ENCODE measurements at places on chromosomes 1 and 21.

- DNase-seq = no peak
These were observed 153.4 kb downstream of the NRIP1 start for GRCh38 chr21:14911351-14911750.

DNA sequence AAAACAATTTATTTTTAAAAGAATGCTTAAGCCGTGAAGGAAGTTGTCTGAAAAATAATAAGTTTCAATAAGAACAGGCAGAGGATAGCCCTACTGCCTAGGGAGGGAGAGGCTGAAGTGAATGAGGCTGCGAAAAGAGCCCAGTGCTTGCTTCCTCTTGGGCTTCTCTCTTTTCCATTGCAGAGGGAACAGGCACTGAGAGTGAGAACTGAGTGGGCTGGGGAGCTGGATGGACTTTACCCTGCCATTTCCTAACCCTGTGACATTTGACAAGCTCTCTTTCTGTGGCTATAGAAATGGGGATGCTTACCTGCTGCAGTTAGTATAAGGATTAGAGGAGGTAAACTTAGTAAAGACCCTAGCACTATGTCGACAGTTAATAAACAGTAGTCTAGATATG is 30.0 kb downstream of the TENT5C start:
- DNase-seq = no peak

- DNase-seq = no peak
These were observed 777 bp upstream of the PLA2G2F start for GRCh38 chr1:20138346-20138745.

DNA sequence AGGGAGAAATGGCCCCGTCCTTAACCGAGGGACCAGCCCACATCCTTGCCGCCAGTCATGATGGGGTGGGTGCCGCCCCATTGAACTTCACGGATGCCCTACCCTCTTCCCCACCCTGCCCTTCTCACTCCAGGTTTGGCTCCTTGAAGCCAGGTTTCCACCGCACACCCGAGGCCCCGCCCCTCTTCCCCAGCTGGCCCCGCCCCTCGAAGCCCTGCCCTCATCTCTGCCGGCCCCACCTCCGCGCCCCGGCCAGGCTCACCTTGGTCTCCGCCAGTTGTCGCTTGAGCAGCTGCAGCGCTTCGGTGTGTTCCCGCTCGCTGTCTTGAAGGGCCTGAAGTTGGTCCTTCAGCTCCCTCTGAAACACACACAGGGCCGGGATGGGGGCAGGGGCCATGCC is 16.6 kb downstream of the TRIM62 start:
- no peak for DNase-seq

GRCh38 chr1:112713466-112714312 is 1.4 kb downstream of the PPM1J start:
- no peak for DNase-seq

- no peak for DNase-seq
These were observed 5.0 kb downstream of the HPDL start for GRCh38 chr1:45331436-45332345.

GRCh38 chr21:28750565-28750964 is 242.1 kb downstream of the LTN1 start:
- no peak for DNase-seq

DNA sequence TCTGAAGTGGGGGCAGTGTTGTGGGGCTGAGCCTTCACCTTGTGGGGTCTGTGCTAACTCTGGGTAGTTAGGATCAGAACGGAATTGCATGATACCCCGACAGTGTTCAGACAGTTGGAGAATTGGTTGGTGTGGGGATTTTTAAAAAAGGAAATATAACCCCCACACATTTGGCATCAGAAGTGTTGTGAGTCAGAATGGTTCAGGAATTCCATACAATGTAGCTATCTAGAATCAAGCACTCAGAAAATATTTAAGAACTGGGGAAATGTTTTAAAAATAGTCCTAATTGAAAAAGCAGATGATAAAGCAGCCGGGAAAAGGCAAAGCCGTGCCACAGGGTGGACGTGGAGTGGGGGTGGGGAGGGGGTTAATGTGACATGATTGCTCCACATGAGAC is 6.5 kb upstream of the S100A7 start:
- DNase-seq = no peak

- DNase-seq = no peak
These were observed 183.9 kb upstream of the NFIA start for GRCh38 chr1:60898413-60898812.

DNA sequence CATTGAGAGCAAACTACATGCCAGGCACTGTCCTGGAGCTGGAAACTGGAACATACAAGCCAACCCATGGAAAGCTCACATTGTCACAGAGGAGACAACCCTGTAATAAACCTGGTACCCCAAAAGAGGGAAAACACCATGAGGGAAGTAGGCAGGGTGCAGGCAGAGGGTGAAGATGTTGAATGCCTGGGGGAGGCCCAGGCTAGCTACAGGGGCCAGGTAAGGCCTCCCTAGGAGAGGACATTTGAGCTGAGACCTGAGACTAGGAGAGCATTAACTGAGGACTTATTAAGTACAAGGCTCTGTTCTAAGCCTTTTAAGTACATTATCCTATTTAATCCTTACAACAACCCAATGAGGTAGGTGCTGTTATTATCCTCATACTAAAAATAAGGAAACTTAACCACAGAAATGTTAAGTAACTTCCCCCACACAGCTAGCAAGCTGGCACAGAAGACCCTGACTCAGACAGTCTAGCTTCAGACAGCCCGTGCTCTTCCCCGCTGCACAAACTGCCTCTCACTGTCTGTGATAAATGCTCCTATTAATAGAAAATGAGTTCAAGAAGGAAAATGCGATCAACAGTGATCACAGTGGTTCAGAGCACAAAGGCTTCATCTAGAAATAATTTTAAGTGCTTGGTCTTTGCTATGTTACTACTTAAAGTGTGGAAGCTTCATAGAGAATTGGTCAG is 41.8 kb downstream of the ZNF281 start:
- no peak for DNase-seq

- DNase-seq = no peak
These were observed 563.0 kb downstream of the LRRIQ3 start for GRCh38 chr1:73635021-73635420.

DNA sequence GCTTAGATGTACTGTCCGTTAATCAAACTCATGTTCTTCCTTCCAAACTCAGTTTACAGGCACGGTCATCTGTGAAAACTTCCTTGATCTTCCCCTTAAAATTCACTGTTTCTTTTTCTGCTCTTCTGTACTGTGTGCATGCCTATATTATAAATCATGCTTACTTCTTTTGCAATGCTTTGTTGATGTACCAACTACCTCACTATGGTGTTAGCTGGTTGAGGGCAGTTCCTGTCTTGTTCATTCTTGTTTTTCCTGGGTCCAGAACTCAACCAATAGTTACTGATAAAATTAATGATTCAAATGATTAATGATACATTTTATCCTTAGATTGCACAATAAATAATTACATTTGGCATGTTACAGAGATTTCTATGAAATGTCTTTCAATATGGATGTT is 163.8 kb downstream of the CHRM3 start:
- no peak for DNase-seq

GRCh38 chr1:182134257-182134656 is 72.7 kb upstream of the ZNF648 start:
- DNase-seq = no peak

- DNase-seq = no peak
These were observed 2.6 kb upstream of the CREG1 start for GRCh38 chr1:167555971-167556714.

GRCh38 chr1:244552336-244552735 is 91.3 kb downstream of the CATSPERE start:
- no peak for DNase-seq

DNA sequence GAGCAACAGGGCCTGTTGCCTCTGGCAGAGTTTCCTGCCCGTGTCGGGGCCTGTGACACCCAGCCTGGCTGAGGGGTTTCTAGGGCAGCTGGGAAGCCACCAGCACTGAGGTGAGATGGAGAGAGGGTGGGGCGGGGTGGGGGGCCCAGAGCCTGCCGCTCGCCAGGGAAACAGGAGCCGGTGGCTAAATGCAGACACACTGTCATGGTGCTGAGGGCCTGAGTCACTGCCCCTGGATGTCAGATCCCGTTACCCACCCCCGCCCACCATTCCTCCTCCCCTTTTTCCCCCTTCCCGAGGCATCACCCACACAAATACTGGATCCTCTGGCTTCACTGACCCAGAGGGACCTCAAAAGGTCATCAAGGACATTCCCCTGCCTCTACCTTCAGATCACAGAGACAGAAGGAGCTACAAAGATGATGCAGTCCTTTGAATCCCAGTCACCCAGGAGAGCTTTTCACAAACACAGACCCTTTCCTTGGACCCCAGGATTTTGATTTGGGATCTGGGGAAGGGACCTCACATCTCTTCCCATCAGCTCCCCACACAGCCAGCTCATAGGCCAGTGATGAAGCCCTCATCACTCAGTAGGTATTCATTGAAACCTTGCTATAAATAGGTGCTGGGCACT is 1.9 kb upstream of the HSPB7 start:
- DNase-seq = no peak

DNA sequence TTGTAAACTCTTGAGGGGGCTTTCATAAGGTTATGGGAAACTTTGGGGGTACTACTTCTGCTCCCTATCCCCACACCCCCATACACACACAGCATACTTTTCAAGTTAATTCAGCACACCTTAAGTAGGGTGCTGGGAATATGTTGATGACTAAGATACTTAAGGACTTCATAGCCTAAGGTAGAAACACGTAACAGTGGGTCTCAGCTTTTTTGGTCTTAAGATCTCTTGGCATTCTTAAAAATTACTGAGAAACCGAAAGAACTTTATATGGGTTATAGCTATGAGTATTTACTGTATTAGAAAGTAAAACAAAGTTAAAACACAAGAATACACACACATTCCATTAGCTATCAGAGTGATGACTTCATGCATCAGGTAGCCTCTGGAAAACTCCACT is 2.1 kb downstream of the OTUD3 start:
- DNase-seq = no peak

DNA sequence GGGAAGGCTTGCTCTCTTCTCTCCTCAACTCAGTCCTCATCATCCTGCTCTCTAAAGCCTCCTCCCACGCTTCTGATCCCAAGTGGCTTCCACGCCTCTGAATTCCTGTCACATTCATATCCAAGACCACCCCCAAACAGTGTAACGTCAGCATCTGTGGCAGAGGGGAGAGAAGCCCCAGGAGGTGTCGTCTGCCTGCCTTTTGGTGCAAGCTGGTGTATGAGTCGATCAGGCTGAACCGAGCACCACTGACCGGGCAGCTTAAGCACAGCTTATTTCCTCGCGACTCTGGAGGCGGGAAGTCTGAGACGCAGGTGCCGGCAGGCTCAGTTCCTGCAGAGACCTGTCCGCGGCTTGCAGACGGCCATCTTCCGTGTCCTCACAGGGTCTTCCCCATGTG is 123.8 kb upstream of the RAB4A start:
- DNase-seq = no peak

- no peak for DNase-seq
These were observed 44.3 kb downstream of the PEX14 start for GRCh38 chr1:10519016-10519417.

- DNase-seq = no peak
These were observed 115.0 kb upstream of the GRIK3 start for GRCh38 chr1:37149296-37149695.

DNA sequence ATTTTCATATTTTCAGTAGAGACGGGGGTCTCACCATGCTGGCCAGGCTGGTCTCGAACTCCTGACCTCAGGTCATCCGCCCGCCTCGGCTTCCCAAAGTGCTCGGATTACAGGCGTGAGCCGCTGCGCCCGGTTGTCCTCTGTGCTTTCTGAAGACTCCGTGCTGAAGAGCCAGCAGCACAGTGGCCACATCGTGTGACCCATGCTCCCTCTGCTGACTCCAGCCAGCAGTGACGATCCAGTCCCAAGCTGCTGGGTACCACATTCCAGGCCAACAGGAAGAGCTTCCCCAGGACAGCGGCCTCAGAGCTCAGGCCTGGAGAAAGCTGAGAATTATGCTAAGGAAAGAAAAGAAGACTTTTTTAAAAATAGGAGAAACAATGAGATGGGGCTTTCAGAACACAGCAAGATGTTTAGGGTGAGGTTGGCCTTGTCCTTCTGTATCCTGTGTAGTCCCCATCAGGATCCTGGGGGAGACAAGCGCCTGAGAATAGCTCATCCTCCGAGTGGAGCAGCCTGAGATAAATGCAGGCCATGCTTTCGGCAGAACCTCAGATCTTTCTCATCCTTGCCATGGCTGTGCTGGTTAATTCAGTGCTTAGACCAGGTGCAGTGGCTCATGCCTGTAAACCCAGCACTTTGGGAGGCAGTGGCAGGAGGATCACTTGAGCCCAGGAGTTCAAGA is 207.1 kb downstream of the SLC35F3 start:
- peak; percentile 80 for DNase-seq

DNA sequence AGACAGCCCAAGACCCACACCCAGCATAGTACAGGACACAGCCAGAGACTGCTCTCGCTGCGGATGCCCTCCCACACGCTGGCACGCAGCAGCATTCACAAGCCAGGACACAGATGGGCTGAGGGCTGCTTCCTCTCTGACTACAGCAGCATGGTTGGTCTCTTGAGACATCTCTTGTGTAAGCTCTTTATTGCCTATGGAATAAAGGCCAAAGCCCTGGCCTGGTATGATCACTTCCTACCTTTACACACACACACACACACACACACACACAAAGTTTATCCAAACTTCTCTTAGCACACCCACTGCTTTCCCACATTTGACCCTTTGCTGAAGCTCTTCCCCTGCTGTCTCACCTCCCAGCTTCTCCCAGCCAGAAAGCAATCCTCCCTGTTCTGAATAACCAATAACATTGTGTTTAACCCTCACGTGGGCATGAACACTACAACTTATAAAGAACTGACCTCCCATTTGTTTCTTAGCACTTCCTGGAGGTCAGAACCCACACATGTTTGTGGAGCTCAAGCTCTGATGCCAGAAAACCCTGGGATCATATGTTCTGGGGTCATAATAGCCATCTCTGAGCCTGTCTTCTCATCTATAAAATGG is 1.2 kb upstream of the LUZP1 start:
- DNase-seq = no peak

- no peak for DNase-seq
These were observed 59.7 kb downstream of the XCL2 start for GRCh38 chr1:168484083-168484482.

GRCh38 chr1:205229916-205230700 is 2.4 kb downstream of the TMCC2 start:
- DNase-seq = no peak

DNA sequence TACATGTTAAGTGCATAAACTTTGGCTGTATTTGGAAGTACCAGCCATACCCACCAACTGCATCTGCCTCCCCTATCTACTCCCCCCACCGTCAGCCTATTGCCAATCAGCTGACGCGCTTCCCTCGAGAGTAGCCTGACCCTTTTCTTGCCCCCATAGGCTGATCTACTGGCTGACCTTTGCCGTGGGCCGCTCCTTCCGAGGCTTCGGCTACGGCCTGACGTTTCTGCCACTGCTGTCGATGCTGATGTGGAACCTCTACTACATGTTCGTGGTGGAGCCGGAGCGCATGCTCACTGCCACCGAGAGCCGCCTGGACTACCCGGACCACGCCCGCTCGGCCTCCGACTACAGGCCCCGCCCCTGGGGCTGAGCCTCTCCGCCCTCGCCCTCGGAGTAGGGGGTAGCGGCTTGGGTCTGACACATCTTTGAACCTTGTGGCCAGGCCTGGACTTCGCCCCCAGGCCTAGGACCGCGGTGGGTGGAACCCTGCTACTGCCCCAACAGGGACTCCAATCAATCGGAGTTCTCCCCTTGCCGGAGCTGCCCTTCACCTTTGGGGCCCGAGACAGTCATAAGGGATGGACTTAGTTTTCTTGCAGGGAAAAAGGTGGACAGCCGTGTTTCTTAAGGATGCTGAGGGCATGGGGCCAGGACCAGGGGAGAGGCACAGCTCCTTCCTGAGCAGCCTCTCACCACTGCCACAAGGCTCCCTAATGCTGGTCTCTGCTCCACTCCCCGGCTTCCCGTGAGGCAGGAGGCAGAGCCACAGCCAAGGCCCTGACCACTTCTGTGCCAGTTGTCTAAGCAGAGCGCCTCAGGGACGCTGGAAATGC is 4.0 kb downstream of the GLMP start:
- peak; percentile 71 for DNase-seq
